ENCODE measurements at places on chromosomes 11 and 22.

DNA sequence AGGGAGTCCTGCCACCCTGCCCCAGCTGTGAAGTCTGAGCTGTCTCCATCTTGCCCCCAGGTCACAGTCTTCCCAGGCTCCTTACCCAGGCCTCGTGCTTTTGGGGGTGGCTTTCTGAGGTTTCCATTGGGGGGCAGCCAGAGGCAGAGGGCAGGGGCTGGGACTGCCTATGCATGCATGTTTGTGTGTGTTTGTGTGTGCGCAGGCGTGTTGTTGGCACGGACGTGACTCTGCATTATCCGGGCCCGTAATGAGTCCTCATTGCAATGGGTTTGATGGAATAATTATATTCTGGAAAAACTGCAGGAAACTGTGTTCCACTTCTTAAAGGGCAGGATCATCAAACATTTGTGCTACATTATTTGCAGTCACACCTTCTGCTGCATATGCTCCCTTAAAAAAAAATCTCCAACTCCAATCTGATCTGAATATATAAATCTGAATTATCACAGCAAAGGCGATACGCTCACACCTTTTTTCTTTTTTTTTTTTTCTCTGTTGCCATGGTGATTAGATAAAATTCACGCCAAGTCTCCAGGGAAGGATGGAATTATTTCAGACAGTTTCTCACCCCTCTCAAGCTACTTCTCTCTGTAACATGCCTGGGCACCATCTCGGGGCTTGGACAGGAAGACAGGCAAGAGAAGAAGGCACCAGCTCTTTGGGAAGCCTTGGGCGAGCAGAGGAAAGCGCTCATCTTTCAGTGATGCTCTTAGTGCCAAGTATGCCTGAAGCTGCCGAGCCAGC is 45.9 kb downstream of the DSCAML1 start:
- no peak for DNase-seq

DNA sequence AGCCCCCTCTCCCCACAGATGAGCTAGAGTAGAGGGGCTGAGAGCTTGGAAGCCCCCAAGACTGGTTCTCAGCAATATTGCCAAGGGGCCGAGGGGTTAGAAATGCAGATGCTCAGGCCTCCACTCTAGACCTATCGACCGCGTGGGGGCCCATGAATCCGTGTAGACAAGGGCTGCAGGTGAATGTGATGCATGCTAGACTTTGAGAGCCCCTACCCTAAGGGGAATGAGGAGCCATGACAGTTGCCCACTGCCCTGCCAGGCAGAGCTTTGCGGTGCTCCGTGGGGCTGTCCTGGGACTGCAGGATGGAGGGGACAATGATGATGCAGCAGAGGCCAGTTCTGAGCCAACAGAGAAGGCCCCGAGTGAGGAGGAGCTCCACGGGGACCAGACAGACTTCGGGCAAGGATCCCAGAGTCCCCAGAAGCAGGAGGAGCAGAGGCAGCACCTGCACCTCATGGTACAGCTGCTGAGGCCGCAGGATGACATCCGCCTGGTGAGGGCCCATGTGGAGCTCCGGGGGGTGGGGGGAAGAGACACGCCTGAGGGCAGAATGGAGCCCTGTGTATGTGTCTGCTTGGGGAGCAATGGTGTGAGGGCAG is 1.3 kb downstream of the SSH3 start:
- DNase-seq: no peak

DNA sequence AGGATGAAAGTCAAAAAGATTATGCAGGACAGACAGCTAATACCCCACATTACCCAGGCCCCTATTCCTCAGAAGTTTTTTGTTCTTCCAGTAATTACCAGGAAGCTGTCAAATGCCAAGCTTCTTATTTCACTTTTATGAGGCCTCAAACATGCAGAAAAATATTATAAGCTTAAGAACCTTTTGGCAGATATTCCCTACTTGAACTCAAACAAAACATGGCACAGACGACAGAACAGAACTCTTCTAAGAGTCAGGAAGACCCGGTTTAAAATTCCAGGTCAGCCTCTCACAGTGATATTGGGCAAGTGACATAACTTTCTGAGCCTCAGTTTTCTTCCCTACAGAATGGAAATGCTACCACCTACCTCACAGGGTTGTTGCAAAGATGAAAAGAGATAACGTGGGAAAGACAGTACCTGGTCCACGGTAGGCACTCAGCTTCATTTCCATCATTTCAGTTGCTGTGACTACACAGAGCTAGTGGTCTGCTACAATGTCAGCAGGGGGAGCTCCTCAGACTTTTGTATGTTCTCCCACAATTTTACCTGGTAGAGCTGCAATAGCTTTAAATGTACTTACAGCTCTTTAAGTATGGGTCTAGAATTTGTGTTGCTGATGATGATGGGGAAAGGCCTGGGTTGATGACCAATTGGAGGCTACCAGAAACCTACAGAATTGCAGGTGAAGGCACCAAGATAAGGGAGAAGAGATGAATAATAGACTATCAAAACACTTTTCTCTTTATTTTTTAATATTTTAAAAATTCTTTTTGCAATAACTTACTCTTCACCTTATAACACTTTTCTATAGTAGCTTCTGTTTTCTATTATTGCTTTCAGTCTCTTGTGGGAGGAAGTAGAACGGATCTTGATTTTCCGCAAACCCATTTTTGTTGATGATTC is 98.3 kb upstream of the CHRM4 start:
- peak; percentile 12 for DNase-seq

DNA sequence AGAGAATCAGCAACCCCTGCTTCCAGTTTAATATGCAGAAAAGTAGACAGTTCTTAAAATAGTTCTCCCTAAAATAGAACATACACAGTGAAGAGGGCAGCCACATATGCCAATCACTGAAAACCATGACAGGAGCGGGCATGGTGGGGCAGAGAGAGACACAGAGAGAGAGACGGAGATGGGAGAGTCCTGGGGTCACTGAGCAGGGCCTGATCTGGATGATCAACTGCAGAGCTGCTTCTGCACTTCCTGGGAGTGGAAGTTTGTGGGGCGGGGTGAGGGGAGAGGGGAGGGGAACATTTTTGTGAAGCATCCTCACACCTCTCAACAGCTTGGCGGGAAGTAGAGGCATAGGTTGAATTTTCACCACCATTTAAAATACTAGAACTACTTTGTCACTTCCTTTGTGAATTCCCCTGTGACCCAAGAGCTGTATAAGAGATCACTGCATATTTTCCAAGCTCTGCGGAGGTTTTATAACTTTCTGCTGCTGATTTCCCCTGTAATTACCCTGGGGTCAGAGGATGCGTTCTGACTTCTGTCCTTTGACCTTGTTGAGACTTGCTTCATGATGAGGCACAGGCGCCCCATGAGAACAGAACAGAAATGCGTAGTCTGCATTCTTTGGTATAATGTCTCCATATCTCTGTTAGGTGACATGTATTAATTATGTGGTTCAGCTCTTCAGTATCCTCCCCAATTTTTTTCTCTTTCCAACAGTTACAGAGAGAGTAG is 419.4 kb downstream of the BRD1 start:
- no peak for DNase-seq

GRCh38 chr22:44848791-44849420 is 96.5 kb downstream of the ARHGAP8 start:
- DNase-seq: no peak

GRCh38 chr11:119745112-119745511 is 16.1 kb upstream of the NECTIN1 start:
- no peak for DNase-seq

- no peak for DNase-seq
Observed at GRCh38 chr11:64537876-64538275, 53.1 kb upstream of the SLC22A12 start.

DNA sequence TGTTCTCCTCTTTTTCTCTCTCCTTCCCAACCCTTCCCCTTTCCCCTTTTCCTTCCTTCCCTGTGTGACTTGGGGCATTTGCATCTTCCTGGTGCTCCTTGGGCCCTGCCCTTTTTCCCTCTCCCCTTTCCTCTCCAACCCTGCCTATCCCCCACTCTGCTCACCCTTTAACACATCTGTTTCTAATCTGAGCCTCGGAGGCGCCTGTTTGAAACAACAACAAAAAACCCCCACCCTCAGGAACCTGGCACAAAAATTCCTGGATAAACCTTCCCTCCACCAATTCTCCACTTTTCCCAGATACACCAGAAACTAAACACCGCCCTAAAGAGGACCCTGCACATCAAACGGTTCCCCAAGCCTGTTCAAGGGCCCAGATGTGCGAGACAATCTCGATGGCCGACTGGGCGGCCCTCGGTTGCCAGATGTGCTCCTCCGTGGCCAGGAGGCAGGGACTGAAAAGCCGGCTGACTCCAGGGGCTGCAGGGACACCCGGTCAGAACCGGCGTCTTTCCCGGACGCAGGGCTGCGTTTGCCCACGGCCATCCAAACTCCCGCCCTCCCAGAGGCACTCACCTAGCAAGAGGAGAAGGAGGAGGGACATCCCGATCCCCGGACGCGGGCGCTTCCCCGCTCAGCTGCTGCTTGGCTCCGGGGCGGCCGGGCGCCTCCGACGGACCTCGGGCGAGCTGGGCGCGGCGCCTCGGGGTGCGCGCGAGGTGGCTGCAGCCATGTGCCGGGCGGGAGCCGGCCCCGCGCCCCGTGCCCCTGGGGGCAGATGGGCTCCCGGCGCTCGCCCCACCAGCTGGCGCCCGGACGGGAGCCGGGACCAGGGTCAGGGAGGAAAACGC is 486 bp downstream of the CLMP start:
- DNase-seq: no peak

GRCh38 chr11:60396799-60397198 is 540 bp downstream of the MS4A14 start:
- no peak for DNase-seq

GRCh38 chr22:46824980-46825544 is 62.6 kb downstream of the TBC1D22A start:
- DNase-seq: no peak

DNA sequence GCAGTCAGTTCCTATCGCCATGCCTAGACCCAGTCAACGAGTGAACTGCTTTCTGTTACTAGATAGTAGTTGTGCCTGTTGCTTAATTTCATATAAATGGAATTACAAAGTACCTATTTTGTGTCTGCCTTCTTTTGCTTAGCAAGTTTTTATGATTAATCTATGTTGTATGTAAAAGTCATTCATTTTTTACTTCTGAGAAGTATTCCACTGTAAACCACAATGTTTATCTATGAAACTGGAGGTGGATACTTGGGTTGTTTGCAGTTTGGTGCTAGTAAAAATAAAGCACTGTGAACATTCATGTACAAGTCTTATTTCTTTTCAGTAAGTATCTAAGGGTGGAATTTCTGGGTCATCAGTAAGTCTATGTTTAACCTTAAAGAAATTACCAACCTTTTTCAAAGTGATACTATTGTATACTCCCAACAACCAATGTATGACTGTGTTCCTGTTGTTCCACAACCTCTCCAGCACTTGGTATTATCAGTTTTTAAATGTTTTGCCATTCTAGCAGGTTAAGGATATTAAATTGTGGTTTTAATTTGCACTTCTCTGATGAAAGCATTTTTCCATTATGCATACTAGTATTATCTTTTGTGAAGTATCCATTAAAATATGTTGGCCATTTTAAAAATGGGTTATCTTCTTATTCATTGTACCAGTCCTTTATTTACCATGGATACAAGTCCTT is 68.2 kb downstream of the DNAJC24 start:
- DNase-seq: peak; percentile 5

- DNase-seq: no peak
Observed at GRCh38 chr11:61632096-61632495, 48.1 kb upstream of the DAGLA start.

- no peak for DNase-seq
Observed at GRCh38 chr11:93220078-93220477, 22.3 kb upstream of the SLC36A4 start.

DNA sequence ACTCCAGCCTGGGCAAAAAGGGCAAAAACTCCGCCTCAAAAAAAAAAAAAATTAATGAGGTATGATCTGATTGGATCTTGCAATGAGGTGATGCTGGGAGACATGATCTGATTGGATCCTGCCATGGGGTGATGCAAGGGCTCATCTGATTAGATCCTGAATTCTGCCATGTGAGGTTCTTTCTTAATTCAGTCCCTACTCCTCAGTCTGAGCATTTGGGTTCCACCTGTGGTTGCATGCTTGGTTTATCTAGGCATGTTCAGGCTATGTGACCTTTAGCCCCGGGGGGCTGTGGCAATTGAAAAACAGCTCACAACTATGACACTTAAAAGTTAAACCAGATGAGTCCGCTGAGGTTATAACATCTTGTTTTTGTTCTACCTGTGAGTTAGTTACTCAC is 4.8 kb upstream of the TRIM6 start:
- no peak for DNase-seq

DNA sequence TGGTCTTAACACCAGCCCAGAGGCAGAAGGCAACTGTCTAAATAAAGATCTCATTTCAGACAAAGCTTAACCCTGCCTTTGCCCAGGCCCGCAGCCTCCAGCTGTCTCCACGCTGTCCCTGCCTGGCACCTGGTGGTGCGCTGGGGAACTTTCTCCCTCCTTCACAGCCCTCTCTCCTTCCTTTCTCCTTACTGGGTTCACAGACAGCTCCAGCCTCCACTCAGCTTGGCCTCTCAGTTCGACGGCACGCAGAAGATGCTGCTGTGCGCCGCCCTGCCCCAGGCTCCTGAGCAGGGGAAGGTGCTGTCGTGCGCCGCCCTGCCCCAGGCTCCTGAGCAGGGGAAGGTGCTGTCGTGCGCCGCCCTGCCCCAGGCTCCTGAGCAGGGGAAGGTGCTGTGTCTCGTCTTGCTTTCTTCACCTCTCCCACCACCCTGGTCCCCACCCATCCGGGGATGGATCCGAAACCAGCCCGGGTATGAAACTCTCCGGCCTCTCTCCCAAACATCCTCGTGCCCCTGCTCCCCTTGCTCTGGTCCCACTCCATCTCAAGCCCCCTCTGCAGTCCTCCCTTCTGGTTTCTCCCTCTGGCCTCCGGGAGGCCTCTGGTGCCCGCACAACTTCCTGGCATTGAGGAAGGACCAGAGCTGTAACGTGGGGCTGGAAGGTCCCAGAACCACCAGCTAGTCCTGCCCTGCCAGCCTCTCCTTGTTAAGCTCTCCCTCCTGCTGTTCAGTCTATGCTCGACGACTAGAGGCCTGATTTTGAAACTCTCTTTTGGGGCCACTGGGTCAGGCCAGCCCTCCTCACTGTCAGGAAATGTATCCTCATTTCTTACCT is 22.9 kb upstream of the JAM3 start:
- DNase-seq: no peak

DNA sequence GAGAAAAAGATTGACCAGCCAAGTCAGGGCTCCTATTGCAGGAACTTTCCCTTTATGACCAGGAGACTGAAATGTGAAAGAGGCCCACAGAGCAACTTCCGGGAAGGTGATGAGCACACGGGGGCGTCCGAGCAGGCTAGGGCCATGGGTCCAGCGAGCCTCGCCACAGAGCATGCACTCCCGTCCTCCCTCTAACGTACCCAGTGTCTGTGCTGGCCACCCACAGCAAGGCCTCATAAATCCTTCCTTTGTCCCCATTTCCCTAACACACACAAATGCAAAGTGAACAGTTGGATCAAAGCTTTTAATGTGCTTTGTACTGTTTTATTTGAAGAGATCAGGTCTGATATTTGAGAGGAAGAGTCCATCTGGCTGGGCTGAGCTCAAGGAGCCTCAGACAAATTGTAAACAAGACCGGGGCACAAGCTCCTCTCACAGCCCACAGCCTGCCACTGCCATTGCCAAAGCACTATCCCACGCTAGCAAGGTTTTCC is 44.3 kb downstream of the BLID start:
- DNase-seq: no peak

Measured in GM04503 (cell line).